ENCODE measurements at places on chromosomes 3 and 15.

DNA sequence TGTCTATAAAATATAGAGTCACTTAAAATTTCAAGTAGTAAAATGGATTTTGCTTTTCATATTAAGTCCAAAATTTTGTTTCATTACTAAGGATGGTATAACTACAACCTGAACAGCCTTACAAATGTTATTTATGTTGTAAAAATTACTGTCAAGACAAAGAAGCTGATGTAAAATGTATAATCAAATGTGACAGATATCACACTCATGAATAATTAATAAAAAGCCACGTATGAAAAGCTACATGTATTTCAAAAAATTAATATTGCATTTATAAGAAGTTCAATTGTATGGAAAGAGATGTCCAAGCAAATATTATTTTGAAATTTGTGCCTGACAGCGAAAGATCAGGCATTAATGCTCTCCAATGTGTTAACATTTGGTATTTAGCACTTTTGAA is 48.9 kb downstream of the KBTBD8 start:
- DNase-seq, result no peak

DNA sequence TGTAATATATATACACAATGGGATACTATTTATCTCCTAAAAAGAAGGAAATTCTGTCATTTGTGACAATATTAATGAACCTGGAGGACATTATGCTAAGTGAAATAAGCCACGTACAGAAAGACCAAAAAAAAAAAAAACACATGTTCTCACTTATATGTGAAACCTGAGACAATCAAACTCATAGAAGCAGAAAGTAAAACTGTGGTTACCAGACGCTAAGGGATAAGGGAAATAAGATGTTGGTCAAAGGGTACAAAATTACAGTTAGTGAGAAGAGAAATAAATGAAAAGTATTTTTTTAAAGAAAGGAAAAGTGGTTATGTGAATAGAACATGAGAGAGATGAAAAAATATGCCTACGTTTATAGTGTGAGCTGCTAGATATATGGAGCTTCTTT is 101.1 kb downstream of the CPNE4 start:
- no peak for DNase-seq

- DNase-seq, result no peak
Measured at GRCh38 chr3:50163572-50164455, 8.7 kb downstream of the SEMA3F start.

DNA sequence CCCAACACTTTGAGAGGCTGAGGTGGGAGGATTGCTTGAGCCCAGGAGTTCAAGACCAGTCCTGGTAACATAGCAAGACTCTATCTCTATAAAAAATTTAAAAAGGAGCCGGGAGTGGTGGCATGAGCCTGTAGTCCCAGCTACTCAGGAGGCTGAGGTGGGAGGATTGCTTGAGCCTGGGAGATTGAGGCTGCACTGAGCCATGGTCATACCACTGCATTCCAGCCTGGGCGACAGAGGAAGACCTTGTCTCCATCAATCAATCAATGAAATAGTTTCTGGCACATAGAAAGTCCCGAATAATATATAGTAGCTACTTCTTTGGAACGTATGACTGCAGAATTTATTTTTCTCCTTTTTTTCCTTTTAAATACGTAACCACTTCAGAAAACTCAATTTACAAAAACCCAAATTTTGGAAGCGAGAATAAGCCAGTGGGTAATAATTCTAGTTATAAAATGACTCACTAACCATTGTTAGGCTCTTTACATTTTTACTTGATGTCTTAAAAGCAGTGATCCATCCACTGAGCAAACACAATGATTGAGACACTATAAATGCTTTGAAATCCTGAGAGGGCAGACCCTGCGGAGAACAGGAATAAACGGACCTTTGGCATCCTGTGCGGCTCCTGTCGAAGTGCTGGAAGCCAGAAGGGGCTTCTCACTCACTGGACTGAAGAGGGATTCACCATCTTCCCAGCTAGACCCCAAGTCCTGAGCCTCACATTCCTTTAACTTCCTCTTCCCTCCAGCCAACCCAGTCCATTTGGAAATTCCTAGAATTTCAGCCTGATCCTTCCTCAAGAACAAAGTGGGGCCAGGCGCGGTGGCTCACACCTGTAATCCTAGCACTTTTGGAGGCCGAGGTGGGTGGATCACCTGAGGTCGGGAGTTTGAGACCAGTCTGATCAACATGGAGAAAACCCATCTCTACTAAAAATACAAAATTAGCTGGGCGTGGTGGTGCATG is 68.4 kb upstream of the MFGE8 start:
- no peak for DNase-seq

GRCh38 chr3:65814845-65815578 is 223.7 kb downstream of the MAGI1 start:
- DNase-seq, result no peak

DNA sequence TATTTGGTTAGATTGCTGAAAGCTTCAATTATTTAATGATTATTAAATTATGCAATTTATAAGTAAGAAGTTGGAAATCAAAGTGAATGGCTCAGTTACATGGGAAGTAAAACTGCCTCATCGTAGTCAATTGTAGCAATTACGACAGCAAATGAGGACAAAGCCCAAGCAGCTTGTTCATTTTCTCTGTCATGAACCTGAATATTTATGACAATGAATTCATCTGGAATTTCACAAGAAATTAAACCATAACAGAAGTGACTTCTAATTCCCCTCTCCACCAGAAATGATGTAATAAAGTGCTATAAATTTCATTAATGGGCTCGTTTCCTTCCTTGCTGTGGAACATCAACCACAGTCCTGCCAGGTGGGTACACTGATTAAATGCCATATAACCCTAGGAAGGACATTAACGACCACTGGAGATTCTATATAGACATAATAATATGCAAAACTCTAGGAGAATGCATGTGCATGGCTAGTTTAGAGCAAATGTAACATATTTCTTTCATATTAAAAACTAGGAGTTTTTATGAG is 273.8 kb upstream of the DCBLD2 start:
- no peak for DNase-seq

GRCh38 chr3:46612324-46612723 is at the start of gene FAM240A:
Gene FAM240A (plus strand): TSS chr3:46612525. CDS start chr3:46612684, 159 bp downstream.
- no peak for DNase-seq

- no peak for DNase-seq
Measured at GRCh38 chr3:115351193-115351592, 204.1 kb upstream of the ZBTB20 start.

- DNase-seq, result no peak
Measured at GRCh38 chr3:149585401-149585726, 72.5 kb downstream of the WWTR1 start.

GRCh38 chr3:182904164-182904563 is 76.2 kb downstream of the DCUN1D1 start:
- DNase-seq, result no peak

Measured in CD4-positive, alpha-beta T cell treated with Interleukin-4 for 4 hours (primary cell).